ENCODE measurements at places on chromosomes 11 and 22.

- no peak for DNase-seq
Observed at GRCh38 chr11:32184041-32184722, 93.3 kb downstream of the RCN1 start.

DNA sequence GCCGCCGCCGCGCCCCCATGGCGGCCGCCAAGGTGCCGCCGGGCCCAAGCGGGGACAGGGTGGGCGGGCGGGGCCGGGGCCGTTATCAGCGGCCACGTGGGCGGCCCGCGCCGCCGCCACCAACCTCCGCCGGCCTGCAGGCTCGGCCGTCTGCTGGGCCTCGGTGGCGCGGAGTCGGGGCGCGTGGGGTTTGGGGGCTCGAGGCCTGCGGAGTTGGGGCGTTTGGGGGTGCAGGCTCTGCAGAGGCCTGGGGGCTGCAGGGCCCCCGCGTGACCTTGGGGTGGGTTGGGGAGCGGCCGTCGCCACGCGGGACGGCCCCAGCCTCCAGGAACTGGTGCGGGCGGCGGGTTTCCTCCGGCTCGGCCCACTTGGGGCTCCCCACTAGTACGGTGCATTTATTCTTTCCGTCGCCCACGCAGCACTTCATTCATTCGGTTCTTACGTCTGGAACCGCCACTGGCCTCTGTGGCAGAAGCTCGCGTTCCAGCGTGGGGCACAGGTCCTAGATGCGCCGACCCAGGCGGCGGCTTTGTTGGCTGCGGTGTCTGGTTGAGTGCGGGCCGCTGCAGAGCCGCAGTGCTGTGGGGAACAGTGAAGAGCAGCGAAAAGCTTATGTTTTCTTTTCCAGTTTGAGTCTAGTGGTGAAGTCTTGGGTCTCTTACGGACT lies 740 bp upstream of the TRMT2A start:
- peak; percentile 34 for DNase-seq

DNA sequence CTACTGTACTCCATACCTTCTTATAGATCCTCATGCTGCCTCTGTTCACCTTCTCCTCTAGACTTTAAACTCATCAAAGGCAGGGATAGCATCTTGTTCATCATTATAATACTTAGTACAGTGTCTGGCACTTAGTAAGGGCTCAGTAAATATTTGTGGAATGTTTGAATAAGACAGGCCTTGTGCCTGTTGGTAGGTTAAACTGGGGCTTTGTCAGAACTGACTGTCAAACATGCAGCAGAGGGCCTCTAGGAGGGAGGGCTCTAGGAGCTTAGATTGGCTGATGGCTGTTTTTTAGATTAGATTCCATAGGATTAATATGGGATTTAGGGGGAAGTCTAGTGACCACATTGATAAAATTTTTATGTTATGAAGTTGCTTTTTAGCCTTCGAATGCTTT lies 70.8 kb downstream of the RNF169 start:
- peak; percentile 68 for DNase-seq

DNA sequence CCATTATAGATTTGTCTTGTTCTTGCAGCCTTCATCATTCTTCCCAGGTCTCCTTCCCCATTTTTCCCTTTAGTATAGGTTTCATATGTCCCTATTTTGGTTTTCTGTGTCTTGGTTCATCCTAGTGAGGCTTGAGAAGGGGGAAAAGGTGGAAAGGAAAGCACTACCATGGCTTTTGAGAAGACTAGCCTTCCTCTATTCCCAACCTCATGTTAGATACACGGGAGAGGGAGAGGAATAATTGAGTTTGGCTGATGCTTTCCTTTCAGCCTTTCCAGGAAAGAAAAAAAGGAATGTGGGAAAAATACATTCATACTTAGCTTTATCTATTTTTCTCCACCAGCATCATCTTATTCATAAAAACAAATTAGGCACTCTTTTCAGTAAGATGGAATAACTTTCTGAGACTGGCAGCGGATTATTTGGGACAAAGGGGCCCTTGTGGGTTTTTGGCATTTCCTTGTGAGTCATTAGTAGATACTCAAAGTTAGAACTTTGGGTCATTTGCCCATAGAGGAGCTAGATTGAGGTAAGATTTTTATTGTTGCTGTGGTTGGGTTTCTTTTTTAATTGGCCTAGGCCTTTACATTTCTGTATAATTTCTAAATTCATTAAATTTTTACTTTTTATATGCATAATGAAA lies 23.8 kb downstream of the CAPRIN1 start:
- DNase-seq = peak; percentile 58

DNA sequence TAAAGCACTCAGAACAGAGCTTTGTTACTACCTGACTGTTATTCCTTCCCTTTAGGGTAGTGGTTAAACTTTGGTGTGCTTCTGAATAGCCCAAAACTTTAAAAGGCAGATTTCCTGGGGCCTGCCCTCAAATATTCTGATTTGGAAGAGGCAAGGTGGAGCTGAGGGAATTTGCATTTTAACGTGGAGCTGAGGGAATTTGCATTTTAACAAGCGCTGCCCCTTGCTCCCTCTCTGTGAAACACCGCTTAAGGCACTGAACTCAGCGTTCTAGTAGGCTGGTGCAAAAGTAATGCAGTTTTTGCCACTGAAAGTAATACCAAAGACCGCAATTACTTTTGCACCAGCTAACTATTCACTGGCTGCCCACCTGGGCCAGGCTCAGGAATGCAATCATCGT lies 35.0 kb downstream of the TPST2 start:
- DNase-seq = no peak

DNA sequence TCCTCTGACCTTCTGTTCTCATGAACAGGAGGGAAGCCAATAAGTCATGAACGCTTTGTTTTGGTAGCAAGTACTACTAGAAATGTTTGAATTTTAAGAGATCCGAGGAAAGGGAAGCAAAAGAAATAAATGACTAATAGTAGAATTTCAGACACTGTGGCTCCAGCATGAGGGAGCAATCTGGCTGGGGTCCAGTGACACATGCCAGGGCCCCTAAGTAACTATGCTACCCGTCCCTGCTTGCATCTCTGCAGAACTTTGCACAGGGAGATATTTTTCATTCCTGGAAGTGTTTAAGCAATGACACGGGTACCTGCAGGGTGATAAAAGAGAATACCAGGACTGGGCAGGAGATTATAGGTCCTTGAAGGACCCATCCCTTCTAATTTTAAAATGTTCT lies 7.3 kb upstream of the ADAMTS8 start:
- DNase-seq = no peak

GRCh38 chr11:28108958-28109357 lies 770 bp downstream of the METTL15 start:
- DNase-seq = no peak

DNA sequence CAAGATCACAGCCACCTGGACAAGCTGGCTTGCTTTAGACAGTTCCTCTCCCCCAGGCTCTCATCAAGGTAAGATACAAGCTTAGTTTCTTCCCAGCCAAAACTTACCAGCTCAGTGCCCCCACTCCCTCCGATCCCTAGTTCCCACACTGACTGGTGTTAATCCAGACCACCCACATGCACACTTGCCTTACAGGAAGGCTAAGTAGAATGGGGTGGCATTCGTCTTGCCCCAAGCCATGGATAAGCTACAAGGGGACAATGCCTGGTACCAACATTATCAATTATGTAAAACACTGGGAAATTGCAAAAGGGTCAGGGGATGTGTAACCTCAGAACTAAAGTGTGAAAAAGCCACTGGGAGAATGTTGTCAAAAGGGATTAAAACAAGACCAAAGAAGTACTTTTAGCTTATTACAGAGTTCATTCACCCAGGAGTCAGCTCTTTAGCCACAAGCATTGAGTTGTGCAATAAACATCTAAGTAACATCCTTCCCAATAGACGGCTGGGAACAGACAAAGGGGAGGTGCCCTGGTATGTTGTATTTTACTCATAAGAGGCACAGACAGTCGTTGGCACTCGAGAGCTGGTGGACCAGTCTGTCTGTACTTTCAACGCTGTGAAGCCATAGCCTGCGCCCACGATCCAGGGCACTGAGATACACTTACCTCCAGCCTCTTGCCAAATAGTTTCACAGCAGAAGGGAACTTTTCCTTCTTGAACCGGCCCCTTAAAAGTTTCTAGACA lies 1.1 kb downstream of the DHCR7 start:
- peak; percentile 92 for DNase-seq

DNA sequence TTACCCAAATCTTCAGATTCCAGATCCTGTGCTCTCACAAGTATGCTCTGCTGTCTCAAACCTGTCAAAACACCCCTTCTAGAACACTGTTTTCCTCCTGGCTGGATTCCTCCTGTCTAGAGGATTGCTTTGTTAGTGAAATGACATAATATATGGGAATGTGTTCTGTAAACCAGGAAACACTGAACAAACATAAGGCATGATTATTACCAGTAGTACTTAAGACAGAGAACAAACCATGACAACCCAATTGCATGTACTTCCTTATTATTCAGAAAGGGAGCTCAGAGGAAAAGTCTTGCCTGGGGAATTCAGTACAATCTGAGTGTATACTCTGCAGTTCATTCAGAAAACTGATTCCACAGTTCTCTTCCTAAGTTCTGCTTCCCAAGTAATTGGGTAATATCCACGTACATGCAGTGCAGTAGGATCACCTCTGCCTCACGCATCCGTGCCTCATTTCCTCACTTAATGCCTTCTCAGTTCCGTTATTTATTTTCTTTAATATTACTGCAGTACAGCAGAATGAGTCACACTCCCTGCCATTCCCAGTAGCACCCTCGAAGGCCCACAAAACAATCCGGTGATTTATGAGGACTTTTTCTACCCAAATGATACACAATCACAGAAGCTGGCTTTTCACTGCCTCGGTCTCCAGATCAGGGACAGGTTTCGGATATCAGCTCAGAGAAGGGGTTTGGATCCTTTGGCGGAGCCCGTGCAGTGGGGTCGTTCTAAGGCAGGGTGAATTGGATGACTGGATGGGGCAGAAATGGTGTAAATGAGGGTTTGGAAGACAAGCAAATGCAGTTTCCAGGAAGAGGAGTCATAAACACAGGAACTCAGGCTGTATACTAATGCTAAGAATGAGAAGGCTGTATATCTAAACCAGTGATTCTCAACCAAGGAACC lies 896.9 kb downstream of the KCNA4 start:
- peak; percentile 90 for DNase-seq

- DNase-seq = no peak
Observed at GRCh38 chr11:2744166-2744565, 44.4 kb upstream of the KCNQ1OT1 start.

DNA sequence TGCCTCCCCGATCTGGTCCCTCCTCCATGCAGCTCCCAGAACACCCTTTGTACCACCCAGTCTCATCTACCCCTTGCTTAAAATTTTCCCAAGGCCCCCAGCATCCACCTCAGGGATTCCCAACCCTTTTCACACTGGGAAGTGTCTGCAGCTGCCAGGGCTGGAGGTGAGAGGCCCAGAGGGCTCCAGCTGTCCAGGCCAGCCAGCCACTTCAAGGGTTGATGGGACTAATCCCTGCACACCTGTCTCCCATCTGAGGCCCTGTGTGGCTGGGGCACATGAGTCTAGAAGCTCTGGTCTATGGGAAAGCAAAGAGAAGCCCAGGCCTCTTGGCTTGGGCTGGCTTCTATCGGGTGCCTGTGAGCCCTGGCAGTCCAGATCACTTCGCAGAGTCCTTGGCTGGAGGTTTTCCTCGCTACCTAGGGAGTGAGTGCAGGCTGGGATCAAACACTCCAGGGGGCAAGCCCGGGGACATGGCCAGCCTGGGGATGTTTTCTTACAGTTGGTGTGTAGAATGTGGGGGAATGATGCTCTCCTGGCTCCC lies 41.1 kb upstream of the TPBGL start:
- no peak for DNase-seq

GRCh38 chr11:134032501-134033091 lies 36.3 kb upstream of the JAM3 start:
- DNase-seq = no peak

GRCh38 chr22:36352803-36353507 lies 34.8 kb downstream of the MYH9 start:
- peak; percentile 96 for DNase-seq

DNA sequence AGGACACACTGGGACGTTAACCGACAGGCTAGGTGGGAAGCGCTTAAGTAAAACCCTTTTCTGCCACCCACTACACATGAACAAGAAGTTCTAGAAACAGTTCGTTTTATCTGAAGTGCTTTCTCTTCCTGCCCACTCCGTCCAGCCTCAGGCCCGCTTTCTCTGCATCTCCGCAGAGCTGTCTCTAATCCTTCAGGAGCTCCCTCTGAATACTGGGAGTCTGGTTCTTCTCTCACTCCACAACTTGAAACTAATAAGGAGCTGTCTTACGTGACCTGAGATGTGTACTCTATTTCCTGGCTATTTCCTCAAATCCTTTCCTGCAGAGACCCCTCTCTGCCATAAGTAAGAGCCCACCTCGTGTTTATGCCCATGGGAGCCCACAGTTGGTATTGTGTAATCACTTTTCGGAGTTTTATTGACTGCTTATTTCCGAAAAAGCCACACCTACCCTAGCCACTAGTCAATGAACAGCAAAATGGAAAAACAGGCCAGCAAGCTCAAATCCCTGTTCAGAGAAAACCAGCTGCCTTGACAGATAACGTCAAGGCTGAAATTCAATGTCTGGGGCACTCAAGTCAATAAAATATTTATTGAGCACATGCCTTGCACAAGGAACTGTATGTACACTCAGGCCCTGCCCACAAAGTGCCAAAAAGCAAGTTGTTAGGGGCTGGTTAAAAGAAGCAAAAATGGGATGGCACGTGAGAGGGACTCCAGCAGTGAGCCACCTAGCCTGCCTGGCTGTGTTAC lies 4.9 kb downstream of the PC start:
- DNase-seq = no peak

GRCh38 chr11:70596091-70596490 lies 197.8 kb downstream of the CTTN start:
- no peak for DNase-seq

- DNase-seq = no peak
Observed at GRCh38 chr22:35332278-35332677, 32.6 kb downstream of the TOM1 start.

- DNase-seq = no peak
Observed at GRCh38 chr11:130146796-130147195, 12.8 kb upstream of the ST14 start.

DNA sequence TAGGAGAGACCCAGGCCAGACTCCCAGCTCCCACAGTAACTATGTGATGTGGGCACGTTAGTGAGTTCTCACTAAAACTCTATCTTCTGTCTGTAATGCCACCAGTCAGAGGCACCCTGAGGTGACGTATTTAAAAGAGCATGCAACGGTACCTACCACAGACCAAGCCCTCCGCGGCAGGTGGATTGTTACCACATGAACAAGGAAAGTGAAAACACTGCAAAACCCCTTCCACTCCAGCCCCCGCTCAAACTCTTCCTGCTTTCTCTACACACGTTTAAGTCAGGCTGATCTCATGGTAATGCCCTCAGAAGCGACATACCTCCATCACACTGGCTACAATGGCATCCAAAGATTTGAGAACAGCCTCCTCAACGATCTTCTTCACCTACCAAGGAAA lies 36.7 kb downstream of the SERPIND1 start:
- DNase-seq = no peak

DNA sequence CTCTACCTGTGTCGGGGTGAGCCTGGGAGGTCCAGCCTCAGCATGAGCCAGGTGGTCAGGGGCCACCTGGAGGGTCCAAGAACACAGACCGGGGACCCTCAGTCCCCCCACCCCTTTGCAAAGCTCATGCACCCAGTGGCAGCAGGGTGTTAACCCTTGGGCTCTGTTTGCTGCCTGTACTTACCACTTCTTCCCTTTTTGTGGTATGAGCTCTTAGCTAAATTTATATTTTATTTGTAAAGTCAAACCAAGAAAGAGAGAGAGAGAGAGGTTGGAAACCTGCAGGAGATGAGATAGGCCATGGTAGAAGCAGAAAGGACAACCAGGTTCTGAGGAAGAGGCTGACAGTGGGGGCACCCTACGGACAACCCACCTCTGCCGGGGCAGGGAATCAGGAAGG lies 29.9 kb downstream of the IL10RA start:
- no peak for DNase-seq

- no peak for DNase-seq
Observed at GRCh38 chr11:60955571-60955970, 3.6 kb upstream of the SLC15A3 start.
